ENCODE measurements at places on chromosomes 2 and 18. TPM values are rescaled to one million over a fixed set of nuclear protein-coding genes. Genes with fewer than 3 reads are reported as not detected.

GRCh38 chr2:173972636-173973035 is 7.5 kb upstream of the SP3 start:
- no peak for DNase-seq

DNA sequence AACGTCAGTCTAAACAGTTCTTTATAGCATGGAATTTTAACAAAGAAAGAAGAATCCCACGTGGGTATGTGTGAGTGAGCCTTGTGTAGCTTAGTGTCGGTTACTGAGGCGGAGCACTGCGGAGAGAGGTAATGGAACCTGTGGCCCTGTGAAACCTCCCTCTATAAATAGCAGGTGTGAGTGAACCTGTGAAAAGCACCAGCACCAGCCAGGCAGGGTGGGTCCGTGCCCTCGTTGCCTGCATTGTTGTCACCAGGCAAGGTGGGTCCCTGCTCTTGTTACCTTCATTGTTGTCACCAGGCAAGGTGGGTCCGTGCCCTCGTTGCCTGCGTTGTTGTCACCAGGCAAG is 4.7 kb downstream of the CTDP1 start:
- DNase-seq = no peak

Gene SPP2
- total RNA-seq = not detected

Gene SYT4
- total RNA-seq = 1.6 TPM

DNA sequence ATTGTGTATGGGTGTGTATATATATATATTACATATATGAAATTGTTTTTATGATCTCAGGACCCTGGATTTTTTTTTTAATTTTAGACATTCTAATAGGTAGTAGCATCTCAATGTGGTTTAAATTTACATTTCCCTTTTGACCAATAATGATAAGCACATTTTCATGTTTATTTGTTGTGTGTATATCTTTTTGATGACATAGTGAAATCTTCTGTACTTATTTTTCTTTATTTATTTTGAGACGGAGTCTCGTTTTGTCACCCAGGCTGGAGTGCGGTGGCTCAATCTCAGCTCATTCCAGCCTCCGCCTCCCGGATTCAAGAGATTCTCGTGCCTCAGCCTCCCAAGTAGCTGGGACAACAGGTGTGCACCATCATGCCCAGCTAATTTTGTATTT is 35.1 kb upstream of the CYBRD1 start:
- DNase-seq = no peak

DNA sequence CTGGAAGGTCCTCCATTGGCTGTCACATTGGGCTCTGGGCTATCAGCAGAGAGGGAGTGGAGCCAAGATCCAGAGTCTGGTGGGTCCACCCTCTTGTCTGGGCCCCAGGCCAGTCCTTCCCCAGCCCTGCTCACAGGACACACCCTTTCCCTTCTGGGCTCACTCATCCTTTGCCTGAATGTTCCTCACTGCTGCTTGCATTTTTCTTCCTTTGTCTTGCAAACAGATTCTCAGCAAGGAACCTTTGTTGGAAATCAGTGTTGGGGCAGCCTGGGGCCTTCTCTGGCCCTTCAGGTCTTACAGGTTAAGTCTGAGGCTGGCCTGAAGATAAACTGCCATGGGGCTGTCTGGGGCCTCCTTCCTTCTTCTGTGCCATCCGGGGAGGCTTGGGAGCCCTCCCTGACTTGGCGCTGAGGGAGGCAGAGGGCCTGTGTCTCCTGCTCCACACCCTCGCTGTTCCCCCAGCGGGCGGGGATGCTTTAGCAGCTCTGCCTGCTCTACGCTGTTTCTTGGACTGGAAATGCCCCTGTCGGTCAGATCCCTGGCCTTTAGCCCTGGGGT is 11.5 kb upstream of the CELF4 start:
- peak; percentile 87 for DNase-seq

GRCh38 chr2:144516411-144516980 is 3.4 kb downstream of the ZEB2 start:
- DNase-seq = peak; percentile 39

- DNase-seq = no peak
Measured at GRCh38 chr18:11119550-11119949, 29.8 kb downstream of the PIEZO2 start.

- no peak for DNase-seq
Measured at GRCh38 chr18:42412896-42413295, 457.9 kb downstream of the PIK3C3 start.

Gene ARHGAP28
- 6.1 TPM for total RNA-seq

DNA sequence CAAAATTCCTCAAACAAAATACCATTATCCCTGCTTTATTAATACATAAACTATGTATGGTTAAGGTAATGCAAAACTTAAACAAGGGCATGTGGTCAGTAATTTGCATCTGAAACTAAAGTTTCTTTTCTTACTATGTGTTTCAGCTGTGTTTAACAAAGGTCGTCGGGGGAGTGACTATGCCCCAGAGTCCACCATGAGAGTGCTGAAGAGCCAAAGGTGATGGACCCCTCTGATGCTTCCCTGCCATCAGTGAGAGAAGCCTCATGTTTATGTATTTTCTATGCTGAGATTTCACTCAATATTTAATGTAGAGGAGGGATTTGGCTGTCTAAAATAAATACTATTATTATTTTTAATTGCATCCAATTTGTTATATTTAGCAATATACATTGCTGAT is 707.2 kb upstream of the REG3G start:
- DNase-seq = no peak

GRCh38 chr2:232219496-232219870 is 159.1 kb upstream of the ALPP start:
- no peak for DNase-seq

- no peak for DNase-seq
Measured at GRCh38 chr2:99776906-99777646, 287.3 kb upstream of the REV1 start.

GRCh38 chr2:235084424-235084823 is 132.6 kb downstream of the SH3BP4 start:
- DNase-seq = no peak

DNA sequence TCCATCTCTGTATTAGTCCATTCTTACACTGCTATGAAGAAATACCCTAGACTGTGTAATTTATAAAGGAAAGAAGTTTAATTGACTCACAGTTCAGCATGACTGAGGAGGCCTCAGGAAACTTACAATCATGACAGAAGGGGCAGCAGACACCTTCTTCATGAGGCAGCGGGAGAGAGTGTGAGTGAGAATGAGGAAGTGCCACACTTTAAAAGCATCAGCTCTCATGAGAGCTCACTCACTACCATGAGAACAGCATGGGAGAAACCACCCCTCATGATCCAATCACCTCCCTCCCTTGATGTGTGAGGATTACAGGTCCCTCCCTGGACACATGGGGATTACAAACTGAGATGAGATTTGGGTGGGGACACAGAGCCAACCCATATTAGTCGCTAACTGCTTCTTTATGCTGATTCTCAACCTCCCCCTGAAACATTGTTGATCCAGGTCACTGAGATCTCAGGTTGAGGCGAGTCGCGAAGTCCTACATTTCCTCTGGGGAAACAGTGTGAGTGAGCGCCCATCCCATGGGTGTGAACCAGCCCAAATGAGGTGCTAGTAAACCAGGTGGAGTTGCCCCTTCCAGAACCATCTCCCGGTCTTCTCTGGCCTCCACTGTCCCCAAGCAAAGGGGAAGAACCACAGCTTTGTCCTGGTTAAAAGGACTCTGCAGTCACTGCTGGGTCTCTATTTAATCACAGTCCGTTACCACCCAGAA is 123.8 kb downstream of the CAPN13 start:
- no peak for DNase-seq

Gene ANAPC1
- total RNA-seq = 17.1 TPM

GRCh38 chr2:9961013-9961412 is 9.5 kb downstream of the GRHL1 start:
- DNase-seq = no peak

GRCh38 chr2:14756122-14756541 is 123.6 kb downstream of the LRATD1 start:
- DNase-seq = no peak

DNA sequence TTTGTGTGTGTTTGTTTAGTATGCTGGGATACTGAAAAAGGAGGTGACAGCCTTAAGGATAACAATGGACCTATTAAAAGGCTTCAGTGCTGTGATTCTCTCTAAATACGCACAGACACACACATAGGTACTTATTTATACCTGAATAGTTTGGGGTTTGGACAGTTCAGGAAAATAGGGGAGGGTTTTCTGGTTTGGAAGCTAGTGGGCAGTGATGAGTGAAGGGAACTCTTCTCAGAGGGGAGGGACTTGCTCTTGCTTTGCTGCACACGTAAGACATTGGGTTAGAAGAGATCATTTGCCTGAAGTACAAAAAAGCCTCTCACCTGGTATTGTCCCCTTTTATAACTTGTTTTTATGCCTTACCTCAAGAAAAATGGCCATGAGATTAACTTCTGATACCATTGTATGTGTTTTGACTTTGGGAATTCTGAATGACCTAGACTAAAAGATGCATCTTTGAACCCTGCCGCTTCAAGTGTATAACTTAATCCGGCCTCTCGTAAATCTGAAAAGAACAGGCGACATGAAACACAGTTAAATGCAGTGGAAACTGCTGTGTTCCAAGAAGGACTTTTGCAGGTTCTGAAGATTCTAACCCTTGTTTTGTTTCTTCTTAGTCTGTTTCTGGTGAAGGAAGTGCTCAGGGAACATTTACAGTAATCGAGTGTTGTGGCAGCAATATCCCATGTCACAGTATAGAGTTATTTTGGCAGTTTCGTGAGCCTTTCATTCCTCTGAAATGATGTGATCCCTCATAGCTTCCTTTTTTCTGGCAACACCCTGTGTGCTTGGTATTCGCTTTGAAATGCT is 2.5 kb downstream of the CRIM1 start:
- DNase-seq = no peak

DNA sequence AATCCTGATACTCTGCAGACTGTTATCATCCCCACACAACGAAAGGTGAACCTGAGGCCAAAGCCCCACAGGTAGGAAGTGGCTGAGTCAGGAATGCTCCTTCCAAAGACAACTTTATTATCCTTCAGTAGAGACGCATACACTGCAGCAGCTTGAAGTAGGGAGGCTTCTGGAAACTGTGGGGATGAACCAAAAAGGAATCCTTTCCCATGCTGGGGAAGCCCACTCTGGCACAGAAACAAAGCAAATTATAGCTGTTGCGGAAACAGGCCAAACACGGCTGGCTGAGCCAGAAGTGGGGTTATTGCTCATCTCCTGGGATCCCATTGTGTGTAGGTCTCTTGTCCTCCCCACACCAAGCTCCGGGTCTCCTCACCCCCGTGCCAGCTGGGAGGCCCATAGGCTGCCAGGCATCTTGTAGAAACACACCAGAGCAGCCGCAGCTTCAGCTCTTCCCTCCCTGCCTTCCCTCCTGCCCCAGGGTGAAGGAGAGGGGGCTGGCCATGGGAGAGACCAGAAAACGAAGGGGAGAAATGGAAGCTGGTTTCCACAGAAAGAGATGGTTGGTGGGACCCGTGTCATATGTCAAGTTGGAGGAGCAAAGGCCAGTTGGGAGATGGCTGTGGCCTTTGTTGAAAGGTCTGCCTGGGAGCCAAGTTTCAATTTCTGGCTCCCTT is 176.9 kb upstream of the NABP1 start:
- peak; percentile 54 for DNase-seq

DNA sequence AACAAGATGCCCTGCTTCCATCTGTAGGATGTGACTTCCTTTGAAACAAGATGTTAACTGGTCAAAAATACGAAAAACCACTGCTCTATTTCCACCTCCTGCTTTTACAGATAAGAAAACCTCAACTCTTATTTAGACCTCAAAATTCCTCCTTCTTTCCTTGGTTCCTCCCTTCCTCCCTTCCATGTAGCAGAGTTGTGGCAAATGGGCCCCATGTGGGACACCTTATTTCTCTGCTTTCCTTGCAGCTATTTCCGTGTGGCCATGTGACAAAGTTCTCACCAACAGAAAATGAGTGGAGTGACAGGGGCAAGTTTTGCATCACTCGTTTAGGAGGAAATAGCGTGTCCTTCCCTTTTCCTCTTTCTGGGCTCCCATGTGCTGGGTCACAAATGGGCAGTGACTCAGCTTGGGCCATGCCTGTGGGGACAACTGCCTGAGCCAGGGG is 69.4 kb upstream of the SMAD2 start:
- DNase-seq = no peak

GRCh38 chr2:110126086-110126773 is 10.6 kb upstream of the MALL start:
- no peak for DNase-seq

Gene SIX2
- total RNA-seq = 0.54 TPM

Gene STARD6
- not detected for total RNA-seq

Gene KLHL41
- 165 TPM for total RNA-seq

DNA sequence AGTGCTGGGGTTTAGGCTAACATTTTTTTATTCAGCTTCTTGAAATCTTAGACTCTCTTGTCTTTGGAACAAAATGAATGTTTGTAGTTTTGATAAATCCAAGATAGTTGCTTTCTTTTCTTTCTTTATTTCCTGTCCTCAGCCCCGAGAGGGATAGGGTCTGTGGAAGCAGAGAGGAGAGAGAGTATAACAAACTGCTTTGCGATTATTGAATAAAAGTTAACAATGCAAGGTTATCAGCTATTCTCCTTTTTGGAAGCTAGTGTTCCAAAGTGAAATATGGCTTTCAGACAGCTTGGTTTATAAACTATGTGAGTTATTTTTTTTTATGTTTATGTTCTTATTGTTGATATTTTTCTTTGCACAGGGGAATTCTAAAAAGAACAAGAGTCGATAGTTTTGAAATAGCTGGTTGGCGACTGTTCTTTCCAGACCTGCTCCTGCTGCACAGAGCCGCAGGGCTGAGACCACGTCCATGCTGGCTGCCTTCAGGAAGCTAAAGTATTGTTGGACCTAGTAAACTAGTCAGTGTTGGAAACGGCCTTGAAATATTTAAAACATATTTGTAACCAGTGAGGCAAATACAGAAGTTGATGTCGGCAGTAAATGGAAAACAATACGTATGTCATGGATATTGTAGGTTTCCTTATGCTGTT is 15.5 kb upstream of the STON1 start:
- no peak for DNase-seq

DNA sequence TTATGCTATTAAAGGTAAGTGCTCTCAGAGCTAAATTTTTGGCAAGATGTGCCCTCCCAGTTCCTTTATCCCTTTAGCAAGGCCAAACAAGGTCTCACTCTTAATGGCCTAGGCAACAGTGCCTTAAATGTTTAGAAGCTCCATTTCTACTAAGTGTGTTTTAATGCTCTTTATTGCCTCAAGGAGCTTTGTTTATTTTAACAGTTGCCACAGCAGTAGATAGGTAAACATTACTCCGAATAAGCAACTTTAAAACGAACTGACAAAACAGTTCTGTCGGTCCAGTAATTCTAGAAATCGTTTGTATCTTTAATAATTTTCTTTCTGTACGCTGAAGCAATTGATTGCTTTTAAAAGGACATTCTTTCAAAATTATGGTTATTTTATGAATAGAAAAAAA is 74.5 kb downstream of the PIEZO2 start:
- no peak for DNase-seq

DNA sequence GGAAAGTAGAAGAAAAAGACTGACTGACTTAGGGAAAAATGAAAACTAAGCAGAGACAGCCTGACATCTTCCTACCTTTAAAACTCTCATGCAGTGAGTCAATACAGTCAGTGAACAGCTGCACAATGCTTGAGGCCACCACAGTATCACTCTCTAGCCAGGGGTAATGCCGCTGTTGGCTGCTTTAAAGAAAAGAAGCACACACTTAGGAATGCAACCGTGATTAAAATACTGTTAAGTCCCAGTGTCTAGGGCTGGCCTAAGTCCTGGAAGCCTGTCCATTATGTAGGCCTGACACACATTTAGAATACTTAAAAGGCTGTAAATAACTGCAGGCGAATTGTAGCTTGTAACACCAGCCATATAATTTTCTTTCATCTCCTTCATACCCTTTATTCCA is 50.7 kb downstream of the SIGLEC15 start:
- no peak for DNase-seq

Gene RBM44
- 0.23 TPM for total RNA-seq

- no peak for DNase-seq
Measured at GRCh38 chr2:64153811-64154210, 9.6 kb upstream of the PELI1 start.

- no peak for DNase-seq
Measured at GRCh38 chr2:42132191-42132965, 36.8 kb upstream of the EML4 start.

All from right cardiac atrium (tissue), 5 donors.